ENCODE measurements at places on chromosomes 5 and 9.

DNA sequence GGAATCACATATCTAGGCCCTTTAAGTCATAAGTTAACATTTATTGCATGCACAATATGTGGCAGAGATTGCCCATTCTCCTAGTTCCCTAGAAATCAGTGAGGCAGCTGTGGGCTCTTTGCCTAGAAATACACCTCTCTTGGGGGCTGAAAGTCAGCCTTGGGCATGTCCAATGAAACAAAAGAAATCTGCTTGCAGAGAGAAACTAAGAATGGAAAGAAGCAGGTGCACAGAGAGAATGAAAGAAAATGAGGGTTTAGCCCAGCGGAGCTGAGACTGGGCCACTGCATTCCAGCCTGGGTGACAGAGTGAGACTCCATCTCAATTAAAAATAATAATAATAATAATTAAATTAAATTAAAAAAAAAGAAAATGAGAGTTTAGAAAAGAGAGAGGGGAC lies 57.3 kb upstream of the DAB2 start:
- DNase-seq, result no peak

- no peak for DNase-seq
These were observed 22.9 kb upstream of the HMGCS1 start for GRCh38 chr5:43336159-43336558.

DNA sequence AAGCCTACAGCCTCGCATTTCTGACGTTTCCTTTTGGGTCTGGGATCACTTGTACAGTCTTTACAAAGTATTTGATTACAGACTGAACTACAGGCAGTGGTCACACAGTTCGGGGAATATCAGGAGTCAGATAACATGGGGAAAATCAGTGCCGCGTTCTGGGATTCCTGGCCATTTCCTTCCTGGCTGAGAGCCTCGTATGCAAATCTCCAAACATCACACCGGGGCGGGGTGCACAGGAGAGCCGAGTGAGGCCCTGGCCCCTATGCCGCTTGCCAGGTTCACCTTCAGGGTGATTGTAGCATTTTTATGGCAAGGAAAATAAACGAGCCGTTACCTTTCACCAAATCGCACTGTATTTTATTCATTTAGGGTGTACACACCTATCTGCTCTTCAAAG lies 29.6 kb upstream of the SLC9A3 start:
- no peak for DNase-seq

- DNase-seq, result no peak
These were observed 33.4 kb upstream of the TRIO start for GRCh38 chr5:14109771-14110170.

Data from frontal cortex (tissue), 4 donors.